Occipital lobe (tissue), 3 donors: ENCODE measurements at places on chromosomes 12 and 14. TPM values are rescaled to one million over a fixed set of nuclear protein-coding genes. Genes with fewer than 3 reads are reported as not detected.

DNA sequence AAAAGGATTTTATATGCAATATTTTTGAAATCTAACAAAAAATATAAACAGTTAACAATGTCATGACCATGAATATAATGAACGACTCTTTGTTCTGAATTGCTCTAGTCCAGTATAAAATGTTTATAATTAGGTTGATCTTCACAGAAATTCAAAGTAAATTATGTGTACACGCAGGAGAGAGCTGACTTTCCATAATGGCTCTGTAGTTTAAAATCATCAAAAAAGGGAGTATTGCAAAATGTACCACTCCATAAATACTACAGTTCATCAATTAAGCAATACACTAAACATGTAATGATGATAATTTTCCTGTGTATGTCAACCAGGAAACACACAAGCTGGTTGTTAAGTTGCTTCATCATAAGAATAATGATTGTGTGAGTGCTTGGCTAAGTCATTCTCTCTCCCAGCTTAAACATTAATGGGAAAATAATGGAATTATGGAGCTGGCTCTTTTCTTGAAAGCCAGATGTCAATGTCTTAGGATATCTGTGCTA lies 189.5 kb upstream of the PLEKHG7 start:
- no peak for DNase-seq

GRCh38 chr12:109678719-109679118 lies 34.9 kb upstream of the FAM222A start:
- DNase-seq = no peak

DNA sequence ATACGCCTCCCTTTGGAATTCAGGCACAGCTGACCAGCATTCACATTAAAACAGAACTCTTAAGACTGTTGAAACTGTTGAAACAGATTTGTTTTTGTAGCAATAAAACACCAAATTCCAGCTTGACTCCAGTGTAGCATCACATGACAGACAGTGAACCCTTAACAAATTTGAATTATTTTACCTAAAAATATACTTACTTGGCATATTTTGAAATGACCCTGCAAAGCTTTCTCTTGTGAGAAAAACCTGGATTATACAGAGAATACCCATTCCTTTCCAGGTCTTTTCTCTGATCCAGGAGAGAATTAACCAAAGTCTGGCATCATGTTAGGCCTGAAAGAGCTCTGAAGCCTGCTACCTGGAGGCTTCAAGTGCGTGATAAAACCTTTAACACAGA lies 410.3 kb downstream of the FOXG1 start:
- DNase-seq = no peak

DNA sequence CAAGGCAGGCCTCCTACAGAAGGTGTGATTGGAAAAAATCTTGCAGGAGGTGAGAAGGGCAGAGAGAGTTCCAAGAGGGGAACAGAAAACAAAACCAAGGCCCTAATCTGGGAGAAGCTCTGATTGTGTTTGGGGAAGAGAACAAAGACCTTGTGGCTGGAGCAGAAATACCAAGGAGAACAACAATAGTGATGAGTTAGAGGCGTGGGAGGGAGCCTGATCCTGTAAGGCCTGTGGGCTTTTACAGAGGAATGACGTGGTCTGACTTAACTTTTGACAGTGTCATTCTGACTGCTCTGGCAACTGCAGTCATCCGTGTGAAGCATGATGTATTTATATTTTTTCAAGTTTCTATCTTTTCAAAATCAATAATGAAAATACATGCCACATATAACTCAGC lies 200.6 kb downstream of the ANO4 start:
- DNase-seq = no peak

- DNase-seq = peak; percentile 16
Measured at GRCh38 chr12:41188058-41188840, at the start of gene PDZRN4. Gene PDZRN4, plus strand, starts transcription at chr12:41188320.

DNA sequence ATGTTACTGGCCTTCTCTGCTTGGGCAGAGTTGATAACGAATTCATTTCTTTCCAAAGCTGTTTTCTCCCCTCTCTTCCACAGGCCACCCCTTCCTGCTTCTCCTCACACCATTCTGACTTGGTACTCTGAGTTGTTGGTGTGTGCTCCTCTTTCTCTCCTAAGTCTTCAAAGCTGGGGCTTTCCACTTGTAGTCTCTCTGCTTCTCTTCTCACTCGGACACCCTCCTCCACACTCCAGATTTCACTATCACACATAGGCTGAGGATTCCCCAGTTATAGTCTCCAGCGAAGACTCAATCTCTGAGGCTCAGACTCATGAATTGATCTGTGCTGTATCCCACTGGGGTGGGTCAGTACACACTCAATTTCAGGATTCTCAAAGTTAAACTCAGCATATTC lies 201.0 kb downstream of the SSPN start:
- DNase-seq = no peak

- peak; percentile 61 for DNase-seq
Measured at GRCh38 chr12:120583478-120584030, 2.4 kb upstream of the POP5 start.

DNA sequence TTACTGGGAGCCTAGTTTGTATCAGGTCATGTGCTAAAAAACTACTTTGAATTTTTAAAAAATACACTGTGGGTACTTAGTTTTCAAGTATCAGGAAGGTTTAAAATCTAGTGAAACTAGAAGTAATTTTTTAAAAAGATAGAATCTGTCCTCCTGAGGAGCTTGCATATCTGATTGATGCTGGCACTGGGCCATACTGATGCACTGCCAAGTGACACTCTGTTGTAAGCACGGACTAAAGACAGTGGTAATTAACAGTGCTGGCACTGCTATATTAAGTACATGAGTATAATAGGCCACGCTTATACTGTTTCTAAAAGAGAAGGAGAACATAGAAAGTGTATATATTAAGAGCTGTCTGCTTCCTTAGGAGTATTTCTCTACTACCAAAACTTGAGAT lies 10.0 kb upstream of the TBC1D30 start:
- no peak for DNase-seq

DNA sequence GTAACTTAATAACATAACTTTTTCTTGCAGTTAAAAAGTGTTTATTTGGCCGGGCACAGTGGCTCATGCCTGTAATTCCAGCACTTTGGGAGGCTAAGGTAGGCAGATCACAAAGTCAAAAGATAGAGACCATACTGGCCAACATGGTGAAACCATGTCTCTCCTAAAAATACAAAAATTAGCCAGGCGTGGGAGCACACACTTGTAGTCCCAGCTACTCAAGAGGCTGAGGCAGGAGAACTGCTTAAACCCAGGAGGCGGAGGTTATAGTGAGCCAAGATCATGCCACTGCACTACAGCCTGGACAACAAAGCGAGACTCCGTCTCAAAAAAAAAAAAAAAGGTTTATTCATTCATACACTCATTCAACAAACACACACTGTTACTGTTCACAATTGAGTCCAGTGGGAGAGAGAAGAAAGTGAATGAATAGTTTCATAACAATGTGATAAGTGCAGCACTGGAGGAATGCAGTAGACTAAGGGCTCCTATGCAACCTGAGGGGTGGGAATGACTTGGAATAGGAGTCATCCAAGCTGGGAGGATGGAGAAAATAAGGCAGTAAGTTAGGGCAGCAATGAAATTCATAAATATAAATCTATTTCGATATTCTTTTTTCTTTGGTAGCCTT lies 19.8 kb downstream of the DAD1 start:
- DNase-seq = no peak

DNA sequence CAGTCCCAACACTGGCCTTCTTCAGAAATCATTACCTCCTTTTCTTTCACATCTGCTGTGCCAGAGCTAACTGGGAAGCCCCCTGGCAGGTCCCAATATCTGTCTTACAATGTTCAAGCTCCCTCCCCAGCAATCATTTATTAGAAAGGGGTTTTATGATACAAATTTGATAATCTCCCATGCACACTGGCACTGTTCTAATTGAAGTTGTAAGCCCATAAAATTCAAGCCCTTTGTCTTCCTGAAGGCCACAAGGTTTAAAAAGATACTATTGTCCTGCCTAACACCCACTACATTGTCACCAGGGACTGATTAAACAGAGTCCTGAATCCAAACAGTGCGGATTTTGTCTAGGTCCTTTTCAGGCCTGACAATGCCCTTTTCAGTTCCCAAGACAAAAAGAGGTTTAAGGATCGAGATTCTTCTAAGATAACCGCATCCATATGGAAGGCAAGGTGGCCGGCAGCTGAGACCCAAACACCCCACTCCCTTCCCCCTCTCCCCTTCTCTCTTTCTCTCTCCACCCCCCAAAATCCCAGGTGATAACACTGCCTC lies 3.3 kb downstream of the NKX2-8 start:
- no peak for DNase-seq

DNA sequence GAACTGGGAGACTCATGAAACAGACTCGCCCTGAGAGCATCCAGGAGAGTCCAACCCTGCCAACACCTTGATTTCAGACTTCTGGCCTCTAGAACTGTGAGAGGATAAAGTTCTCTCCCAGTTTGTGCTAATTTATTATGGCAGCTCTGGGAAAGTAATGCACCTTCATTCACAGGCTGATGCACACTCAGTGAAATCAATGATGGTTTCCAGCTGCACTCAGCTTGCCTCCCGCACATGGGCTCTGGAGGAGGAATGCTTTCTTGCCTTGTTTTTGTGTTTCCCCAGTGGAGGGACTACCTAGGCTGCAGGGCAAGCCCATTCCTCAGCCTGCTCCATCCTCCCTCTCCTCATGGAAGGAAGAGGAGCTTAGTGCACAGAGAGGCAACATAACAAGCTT lies 45.7 kb downstream of the TMEM132C start:
- no peak for DNase-seq

- no peak for DNase-seq
Measured at GRCh38 chr14:79177106-79177505, 1006.9 kb downstream of the NRXN3 start.

- no peak for DNase-seq
Measured at GRCh38 chr12:54033106-54033979, 493 bp downstream of the HOXC5 start.

DNA sequence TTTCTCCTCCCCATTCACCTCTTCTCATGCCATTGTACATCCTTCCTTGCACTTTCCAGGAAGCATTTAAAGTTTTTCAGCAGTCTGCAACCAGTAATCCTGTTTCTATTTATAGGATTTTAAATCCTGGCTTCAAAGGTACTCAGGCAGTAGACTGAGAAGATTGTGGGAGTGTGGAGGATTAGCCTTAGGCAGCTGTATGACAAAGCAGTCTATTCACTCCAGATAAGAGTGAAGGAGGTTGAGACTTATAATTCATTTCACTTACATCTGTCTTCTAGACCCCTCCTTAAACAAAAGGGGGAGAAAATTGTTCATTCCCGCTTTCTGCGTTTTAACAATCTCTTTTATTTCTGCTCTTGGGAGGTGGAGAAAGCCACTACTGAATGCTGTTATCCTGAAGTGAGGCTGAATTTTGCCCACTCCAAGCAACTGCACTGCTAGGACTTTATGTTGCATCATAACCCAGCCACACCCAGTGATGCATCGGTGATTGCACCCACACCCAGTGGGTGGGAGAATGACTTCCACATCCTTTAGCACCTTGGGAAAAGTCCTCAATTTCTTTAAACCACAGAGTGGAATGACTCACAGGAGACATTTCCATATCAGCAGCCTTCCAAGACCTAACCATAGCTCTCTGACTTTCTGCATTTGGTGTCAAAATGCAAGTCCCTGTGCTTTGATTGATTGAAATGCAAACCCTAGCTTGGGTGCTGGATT lies 382.5 kb upstream of the ATP2B1 start:
- no peak for DNase-seq

GRCh38 chr14:74905595-74906142 lies 17.4 kb downstream of the RPS6KL1 start:
- DNase-seq = peak; percentile 12

- DNase-seq = no peak
Measured at GRCh38 chr12:75571656-75572205, 60.3 kb upstream of the KRR1 start.

The NEUROD4 gene
- total RNA-seq = 3.9 TPM

The EVL gene
- 76.1 TPM for total RNA-seq

The BEGAIN gene
- total RNA-seq = 8.1 TPM

The SMIM10L1 gene
- total RNA-seq = 13.7 TPM

The NELL2 gene
- total RNA-seq = 1,331 TPM
